ENCODE measurements at places on chromosomes 13 and 19.
A peak's percentile ranks its signal among the peaks of the same experiment; 100 is the strongest.

- DNase-seq = peak; percentile 30
Observed at GRCh38 chr19:15378534-15379082, 979 bp downstream of the AKAP8 start.

GRCh38 chr13:47478985-47479384 is 522.1 kb downstream of the SUCLA2 start:
- DNase-seq = no peak

GRCh38 chr19:42048992-42049391 is 21.0 kb downstream of the GRIK5 start:
- no peak for DNase-seq

- no peak for DNase-seq
Observed at GRCh38 chr13:73580513-73581267, 521.9 kb downstream of the KLF5 start.

DNA sequence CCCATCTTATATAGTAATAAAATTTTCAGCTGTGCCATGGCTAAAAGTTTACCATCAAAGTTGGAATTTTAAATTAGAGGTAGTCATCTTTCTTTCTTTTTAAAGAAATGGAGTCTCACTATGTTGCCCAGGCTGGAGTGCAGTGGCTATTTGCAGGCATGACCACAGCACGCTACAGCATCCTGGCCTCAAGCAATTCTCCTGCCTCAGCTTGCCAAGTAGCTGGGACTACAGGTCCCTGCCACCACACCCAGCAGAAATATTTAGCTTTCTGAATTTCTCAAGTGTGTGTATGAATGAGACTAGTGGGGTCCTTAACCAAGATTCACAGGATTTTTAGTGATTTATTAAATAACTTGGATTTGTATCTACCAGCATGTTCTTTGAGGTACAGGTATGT is 30.5 kb upstream of the USPL1 start:
- DNase-seq = no peak

DNA sequence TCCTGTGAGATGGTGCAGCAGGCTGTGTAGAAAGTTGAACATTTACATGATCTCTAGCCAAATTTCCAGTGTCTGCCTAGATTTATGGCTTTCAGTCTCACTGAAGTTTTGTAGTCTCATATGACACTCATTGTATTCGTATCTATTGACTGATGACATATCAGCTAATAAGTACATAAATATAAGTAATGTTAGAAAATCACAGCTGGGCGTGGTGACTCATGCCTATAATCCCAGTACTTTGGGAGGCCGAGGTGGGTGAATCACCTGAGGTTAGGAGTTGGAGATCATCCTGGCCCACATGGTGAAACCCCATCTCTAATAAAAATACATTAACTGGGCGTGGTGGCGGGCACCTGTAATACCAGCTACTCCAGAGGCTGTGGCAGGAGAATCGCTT is 54.7 kb upstream of the HTR2A start:
- no peak for DNase-seq

GRCh38 chr19:48595833-48596232 is 10.7 kb upstream of the SPACA4 start:
- no peak for DNase-seq

DNA sequence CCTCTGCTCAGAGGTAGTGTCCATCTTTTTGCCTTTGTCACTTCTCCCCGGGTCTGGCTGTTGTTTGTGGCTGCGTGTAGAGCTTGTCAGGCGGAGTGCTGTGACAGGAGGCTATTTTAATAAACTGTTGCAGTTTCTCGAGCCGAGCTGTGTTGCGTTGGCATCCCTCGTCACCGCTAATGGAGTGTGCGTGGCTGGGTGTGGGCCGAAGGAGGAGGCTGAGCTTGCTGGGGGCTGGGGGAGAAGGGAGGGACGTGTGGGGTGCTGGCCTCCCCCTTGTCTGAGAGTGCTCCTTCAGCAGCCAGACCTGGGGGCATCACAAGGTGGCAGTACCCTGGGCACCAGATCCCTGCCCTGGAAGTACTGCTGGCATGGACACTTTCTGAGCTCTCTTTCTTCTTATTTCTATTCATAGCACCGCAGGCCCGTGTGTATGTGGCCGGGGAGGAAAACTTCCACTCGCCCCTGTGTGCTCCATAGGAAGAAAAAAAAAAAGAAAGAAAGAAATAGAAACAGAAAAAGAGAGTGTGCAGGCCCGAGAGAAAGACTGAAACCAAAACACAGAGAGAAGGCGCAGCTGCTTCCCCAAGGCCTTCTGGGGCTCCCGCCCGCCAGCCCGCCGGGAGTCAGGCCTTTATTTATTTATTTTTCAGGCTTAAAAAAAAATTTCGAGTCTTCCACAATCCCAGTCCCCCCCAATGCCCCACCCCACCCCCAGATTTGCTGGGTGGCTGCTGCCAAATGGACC is 27.0 kb downstream of the NFIX start:
- no peak for DNase-seq

DNA sequence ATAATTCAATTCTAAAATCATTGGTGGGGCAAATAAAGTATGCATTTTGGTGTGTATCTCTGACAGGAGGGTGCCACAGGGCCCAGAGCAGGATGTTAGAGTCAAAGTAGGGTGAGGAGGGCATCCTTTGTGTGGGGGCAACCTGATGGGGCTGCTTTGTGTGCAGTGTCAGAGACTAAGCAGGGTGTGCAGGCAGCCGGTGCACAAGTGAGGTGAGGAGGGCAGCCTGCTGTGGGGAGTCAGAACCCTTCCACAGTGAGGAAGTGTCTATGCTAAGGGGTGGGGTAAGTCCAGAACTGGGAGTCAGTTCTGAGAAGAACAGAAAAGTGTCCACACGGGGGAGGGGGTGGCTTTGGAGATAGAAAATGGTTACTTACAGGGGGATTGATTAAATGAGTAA is 40.7 kb downstream of the RB1 start:
- no peak for DNase-seq

- DNase-seq = no peak
Observed at GRCh38 chr13:42807241-42807640, 25.9 kb downstream of the FAM216B start.

DNA sequence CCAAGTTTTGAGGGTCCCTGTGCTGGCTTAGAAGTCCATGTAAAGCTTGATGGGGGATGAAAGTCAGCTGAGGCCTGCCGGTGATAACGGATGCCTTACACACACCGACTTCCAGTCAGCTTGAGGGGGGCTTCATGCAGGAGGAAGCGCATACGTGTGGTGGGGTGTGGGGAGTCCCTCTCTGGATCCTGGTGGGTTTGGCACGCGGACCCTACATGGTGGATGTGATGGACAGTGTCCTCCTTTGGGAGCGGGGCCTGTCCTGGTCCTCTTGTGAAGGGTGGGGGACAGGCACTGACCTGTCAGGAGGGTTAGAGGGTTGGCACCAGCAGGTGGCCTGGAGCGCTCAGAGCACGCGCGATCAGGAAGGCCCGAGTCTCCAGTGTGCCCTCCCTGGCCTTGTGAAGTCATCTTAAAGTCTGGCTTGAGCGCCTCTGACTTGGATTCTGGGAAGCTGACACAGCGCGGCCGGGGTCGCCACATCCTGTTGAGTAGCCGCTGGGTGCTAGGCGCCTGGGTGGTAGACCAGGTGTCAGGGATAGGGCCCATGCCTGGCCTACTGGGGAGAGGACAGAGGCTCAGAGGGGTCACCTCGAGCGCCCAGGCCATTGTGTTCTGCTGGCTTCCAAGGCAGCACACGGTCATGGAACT is 2.9 kb downstream of the DAZAP1 start:
- DNase-seq = peak; percentile 62

- DNase-seq = no peak
Observed at GRCh38 chr19:843180-843835, 2.5 kb downstream of the PRTN3 start.

GRCh38 chr13:45055902-45056648 is 64.2 kb upstream of the GTF2F2 start:
- DNase-seq = peak; percentile 52

GRCh38 chr13:95745752-95746151 is 68.8 kb downstream of the DNAJC3 start:
- no peak for DNase-seq

GRCh38 chr19:42420055-42420544 is 7.1 kb downstream of the LIPE start:
- no peak for DNase-seq

- DNase-seq = no peak
Observed at GRCh38 chr13:99331881-99332293, 24.7 kb upstream of the GPR183 start.

DNA sequence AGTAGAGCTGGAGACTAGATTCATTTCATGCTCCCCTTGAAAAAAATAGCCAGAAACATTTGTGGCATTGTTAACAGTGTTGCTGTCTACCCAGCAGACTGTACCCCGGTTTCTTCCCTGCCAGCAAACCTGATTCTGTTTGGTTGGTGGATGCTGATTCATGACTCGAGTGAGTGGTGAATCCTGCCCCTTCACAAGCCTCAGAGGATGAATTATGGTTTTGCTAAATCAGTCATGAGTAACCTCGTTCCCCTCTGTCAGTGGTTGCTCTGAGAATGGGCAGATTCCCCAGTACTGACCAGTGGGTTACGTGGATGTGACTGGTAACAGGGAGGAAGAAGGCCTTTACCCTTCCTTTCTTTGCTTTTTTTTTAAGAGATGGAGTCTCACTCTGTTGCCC is 10.1 kb downstream of the NLRP12 start:
- DNase-seq = no peak

- peak; percentile 81 for DNase-seq
Observed at GRCh38 chr13:101529422-101529821, 76.9 kb downstream of the ITGBL1 start.

DNA sequence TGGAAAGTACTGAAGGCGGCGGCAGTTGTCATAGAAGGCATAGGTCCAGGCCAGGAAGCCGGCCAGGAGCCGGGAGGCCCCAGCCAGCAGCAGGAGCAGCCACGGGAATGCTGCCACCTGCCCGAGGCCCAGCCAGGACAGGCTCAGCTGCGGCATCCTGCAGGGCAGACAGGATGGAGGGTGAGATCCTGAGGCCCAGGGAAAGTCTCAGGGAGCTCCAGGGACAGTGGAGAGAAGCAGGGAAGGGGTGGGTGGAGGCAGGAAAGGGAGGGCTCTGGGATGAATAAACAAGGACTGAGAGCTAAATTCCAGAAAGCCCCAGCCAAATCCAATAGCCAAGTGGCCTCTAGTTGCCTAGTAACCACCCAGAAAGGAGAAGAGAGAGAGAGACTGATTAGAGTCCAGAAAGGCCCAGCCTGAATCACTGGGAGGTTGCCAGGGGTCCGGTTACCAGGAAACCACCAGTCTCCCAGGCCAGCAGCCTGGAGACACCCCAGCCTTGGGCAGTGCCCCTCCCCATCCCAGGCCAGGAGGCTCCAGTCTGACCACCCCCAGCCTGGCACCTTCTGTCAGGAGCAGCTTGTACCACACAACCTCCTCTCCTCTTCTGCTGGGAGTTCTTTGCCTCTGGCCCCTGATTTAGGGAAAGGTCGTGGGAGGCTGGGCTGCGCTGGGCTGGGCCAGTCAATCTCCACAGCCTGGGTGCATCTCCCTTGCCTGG is 7.5 kb upstream of the OR10H5 start:
- DNase-seq = peak; percentile 8

GRCh38 chr13:99399623-99399974 is 92.4 kb upstream of the GPR183 start:
- no peak for DNase-seq

GRCh38 chr19:50380751-50381151 is 3.4 kb upstream of the POLD1 start:
- DNase-seq = no peak

DNA sequence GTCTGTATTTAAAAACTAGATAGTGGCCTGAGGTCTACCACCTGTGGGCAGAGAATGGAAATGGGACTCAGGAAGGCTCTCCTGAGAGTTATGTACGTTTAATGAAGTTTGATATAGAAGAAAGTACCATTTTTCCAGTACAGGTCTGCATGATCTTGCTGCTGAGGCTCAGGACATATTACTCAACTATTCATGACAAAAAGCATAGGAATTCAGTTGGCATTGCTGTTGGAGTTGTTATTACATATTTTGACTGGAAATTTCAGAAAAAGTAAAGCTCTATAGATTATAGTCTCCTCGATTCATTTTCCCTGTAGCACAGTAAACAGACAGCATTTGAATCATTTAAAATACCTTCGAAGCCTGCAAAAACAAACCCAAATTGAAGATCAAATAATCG is 469.8 kb downstream of the DCT start:
- DNase-seq = no peak

- no peak for DNase-seq
Observed at GRCh38 chr19:40358773-40359172, 10.3 kb downstream of the PLD3 start.

GRCh38 chr19:1054102-1055027 is 12.6 kb upstream of the ARHGAP45 start:
- DNase-seq = no peak

DNA sequence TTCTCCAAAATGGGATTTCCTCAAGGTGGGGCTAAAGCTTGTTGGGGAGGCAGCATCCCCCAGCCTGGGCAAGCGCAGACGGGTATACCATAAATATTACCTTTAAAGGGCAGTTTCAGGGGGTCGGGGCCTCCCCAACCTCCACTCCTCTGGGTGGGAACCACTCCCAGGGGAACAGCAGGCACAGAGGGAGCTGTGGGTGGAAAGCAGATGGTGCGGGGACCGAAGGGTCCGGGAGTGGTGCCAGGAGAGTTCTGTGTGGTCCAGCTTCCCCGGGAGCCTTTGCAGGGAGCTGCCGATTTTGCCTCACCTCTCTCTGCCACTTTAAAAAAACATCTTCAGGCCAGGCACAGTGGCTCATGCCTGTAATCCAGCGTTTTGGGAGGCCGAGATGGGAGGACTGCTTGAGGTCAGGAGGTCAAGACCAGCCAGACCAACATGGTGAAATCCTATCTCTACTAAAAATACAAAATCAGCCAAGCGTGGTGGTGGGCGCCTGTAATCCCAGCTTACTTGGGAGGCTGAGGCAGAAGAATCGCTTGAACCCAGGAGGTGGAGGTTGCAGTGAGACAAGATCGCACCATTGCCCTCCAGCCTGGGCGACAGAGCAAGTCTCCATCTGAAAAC is 5.5 kb downstream of the MAST3 start:
- no peak for DNase-seq

- DNase-seq = no peak
Observed at GRCh38 chr19:6217752-6218334, 61.9 kb downstream of the MLLT1 start.

DNA sequence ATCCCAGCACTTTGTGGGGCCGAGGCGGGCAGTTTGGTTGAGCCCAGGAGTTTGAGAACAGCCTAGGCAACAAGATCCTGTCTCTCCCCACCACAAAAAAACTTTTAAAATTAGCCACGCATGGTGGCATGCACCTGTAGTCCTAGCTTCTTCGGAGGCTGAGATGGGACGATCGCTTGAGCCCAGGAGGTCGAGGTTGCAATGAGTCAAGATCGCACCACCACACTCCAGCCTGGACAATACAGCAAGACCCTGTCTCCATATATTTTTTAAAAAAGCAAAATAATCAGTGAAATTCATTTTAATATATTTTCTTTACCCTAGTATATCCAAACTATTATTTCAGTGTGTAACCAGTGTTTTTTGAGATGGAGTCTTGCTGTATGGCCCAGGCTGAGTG is 8.2 kb downstream of the AP2A1 start:
- no peak for DNase-seq

DNA sequence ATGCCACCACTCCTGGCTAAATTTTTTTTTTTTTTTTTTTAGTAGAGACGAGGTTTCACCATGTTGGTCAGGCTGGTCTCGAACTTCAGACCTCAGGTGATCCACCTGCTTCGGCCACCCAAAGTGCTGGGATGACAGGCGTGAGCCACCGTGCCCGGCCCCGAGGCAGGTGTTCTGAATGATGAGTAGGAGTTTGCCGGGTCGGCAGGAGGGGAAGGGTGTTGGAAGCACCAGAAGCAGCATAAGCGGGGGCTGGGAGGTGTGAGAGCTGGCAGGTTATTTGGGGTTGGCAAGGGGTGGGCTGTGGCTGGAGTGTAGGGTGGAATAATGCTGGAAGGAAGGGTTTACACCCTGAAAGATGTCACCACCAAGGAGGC is 1.8 kb downstream of the SPPL2B start:
- DNase-seq = no peak

GRCh38 chr13:99657848-99658260 is 156.6 kb downstream of the TM9SF2 start:
- no peak for DNase-seq
